ENCODE measurements at places on chromosomes 5 and 9.
A peak's percentile ranks its signal among the peaks of the same experiment; 100 is the strongest.

GRCh38 chr5:33713136-33713765 lies 178.5 kb downstream of the ADAMTS12 start:
- DNase-seq = no peak

GRCh38 chr9:2017331-2018161 lies 2.4 kb downstream of the SMARCA2 start:
- peak; percentile 77 for DNase-seq

DNA sequence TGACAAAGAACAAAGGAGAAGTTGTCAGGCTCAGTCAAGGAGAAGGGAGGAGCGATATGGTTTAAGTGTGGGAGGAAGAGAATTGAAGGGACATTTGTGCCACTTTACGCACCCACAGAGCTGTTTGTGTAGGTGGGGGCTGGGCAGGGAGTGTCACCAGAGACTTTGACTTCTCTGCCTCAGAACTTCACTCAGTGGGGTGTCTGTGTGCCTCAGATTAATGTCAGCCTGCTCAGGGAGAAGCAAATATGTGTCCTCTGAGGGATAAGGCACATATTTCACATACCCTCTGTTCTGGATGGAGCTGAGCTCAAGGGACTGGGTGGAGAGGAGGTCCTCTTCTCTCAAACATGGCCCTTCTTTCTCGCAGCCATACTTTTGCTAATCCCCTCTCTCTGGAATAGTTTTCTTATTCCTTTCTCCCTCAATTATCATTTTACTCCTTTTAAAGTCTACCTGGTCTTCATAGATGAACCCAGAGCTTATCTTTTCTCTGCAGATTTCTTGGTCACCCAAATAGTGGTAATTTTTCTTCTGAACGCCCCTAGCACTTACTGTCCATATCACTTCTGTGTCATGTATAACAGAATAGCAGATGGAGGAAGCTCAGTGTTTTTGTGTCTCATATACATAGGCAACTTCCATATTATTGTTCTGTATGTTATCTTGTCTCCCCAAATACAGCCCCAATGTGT lies 77.0 kb downstream of the IQGAP2 start:
- DNase-seq = no peak

GRCh38 chr5:61732369-61732768 lies 400.3 kb downstream of the ZSWIM6 start:
- peak; percentile 4 for DNase-seq

GRCh38 chr5:150670948-150671310 lies 9.9 kb downstream of the MYOZ3 start:
- no peak for DNase-seq

GRCh38 chr9:6590772-6591384 lies 54.7 kb downstream of the GLDC start:
- DNase-seq = no peak

- DNase-seq = no peak
Observed at GRCh38 chr5:21574961-21575360, 1278.2 kb downstream of the CDH12 start.

GRCh38 chr9:105198865-105199264 lies 45.6 kb upstream of the SLC44A1 start:
- DNase-seq = no peak

GRCh38 chr9:126745574-126746411 lies 59.0 kb upstream of the ZBTB43 start:
- no peak for DNase-seq

DNA sequence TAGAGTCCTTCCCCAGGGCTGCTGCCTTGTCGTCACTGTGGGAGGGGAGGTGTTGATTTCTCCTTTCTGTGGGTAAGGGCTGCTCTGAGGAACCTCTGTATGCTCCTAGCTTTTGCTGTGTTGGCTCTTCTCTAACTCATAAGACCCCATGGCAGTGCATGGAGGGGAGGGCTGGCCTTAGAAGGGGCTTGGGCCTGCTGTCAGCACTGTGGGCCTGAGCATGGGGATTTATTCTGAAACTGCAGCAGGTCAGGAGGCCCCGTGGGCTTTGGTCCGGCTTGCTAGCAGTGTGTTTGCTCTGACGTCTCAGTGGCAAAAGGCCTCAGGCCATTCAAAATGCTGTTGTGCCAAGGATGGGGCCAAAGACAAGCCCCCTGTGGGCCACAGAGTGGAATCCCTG lies 6.8 kb downstream of the FGF18 start:
- DNase-seq = no peak

DNA sequence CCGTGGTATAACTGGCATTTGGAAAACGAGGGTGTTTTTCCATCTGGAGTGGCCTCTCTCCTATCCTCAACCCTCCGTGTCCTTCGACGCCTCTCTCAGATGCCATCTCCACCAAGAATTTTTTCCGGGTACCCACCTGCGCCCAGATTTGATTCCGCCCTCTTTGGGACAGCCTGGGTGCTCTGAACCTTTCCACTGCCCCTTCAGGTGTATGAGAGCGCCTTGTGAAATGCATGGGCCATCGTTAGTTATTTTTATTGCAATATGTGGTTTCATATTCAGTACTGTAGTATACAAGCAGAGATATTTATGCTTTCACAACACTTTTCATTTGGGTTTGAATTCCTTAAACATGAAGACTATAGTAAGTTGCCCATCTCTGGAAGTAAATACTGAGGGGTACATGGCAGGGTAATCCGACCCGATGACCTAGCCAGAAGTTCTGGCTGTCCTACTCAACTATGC lies 78.2 kb upstream of the IFNE start:
- no peak for DNase-seq

DNA sequence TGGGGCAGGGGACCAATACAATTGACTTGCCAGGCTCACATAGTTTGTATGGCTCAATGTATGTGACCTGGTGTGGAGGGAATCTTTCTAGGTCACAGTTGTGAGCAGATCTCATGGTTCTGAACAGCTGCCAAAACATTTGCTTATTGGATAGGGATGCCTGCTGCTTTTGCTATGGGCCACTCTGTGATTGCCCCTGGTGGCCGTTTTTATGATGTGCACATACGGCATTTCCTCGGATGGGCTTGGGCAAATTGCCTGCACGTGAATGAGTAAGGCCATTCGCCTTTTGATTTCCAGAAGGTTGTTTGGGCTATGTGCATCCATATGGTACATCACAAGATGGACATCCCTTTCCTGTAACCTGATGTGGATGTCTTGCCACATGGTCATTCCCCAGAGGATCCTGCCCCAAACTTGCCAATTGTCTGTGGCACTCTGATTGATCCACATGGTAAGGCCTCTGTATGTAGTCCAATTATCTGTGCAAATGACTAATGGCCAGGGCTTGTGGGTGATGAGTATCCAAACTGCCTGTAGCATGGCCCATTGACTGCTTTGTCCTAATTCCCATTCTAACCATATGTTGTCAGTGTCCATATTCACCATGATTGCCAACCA lies 10.7 kb upstream of the SLC22A4 start:
- DNase-seq = peak; percentile 41

GRCh38 chr5:146376821-146377220 lies 38.2 kb downstream of the POU4F3 start:
- DNase-seq = no peak

GRCh38 chr9:99855467-99856176 lies 33.9 kb downstream of the NR4A3 start:
- DNase-seq = no peak

- DNase-seq = no peak
Observed at GRCh38 chr5:175853573-175854230, 17.7 kb upstream of the CPLX2 start.

DNA sequence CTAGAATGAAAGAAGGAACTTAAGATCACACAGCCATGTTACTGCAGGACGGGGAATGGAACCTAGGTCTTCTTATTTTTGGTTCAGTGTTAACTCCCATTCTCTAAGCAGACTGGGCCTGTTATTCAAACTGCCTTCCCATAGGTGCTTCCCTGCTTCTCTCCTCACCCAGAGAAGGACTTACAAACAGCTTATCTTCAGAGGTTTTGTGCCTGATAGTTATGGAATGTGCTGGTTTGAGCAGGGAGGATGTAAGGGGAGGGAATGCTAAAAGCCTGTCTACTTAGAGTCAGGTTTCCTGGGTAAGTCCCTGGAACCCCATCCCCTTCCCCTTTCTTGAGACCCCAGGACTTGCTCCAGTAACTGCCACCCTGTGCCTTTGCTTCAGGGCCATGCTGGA lies 4.2 kb upstream of the PSMD5 start:
- DNase-seq = no peak

- peak; percentile 82 for DNase-seq
Observed at GRCh38 chr5:147479949-147480348, 29.9 kb downstream of the DPYSL3 start.

DNA sequence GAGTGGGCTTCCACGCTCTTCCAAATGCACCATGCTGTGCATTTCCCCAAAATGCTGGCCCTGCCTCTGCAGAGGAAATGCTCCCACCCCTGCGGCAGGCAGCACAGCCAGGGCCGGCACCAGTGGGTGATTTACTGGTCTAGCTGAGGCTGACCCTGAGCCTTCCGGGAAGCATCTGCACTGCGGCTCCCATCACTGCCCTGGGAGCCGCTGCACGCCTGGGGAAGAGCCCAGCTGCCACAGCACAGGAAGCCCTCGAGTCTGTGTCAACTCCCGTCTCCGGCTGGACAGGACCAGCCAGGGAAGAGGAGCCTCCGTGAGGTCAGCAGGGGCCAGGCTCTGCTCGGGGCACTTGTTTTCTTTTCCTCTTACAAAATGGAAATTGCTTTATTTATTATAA lies 25.1 kb upstream of the EEIG1 start:
- DNase-seq = peak; percentile 53

- peak; percentile 63 for DNase-seq
Observed at GRCh38 chr9:115144706-115145105, 26.7 kb upstream of the TNC start.

- no peak for DNase-seq
Observed at GRCh38 chr9:117400171-117400570, 14.7 kb downstream of the ASTN2 start.

GRCh38 chr9:95082401-95083084 lies 235.0 kb downstream of the FANCC start:
- DNase-seq = no peak

DNA sequence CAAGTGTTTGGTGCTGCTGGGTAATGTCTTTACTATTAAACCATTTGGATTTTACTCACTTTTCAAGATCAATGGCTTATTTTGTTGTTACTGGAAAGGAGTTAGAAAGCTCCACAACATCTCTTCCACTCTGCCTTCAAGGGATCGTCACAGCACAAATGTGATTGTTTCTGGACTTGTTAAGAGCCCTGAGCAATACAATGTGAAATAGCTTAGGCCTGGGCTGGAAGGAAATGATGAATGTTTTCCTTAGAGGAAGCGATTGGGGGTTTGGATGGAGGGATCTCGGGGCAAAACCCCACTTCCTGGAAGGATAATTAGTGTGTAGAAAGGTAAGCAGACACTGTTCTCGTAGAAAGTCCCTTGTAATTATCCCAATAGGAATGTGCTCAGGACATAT lies 59.3 kb upstream of the MYO10 start:
- peak; percentile 41 for DNase-seq

- no peak for DNase-seq
Observed at GRCh38 chr5:135568923-135569360, 9.8 kb downstream of the CXCL14 start.

DNA sequence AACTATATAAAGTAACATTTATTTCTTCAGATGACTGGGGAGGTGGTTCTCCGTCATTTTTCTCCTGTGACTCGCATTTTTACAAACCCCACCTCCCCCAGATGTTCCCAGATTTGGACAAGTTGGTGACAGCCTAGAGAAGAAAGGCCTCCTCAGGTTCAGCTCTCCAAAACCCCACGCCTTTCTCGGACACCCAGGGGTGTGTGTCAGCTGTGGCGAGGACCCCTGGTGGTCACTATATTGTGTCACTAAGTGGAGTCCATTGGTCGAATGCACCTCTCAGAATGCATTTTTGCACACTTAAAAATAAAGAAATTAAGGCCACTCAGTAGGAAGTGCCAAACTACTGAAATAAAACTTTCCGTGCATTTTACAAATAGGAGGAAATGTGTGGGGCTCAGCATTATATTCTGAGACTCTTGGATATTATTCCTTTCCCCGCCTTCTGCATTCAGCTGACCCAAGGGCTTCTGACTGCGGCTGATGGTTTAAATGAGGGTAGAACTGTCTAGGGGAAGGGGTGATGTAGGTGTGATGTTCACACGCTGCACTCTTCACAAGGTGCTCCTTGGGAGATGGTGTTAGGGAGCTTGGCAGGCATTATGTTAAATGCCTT lies 47.6 kb downstream of the ACO1 start:
- DNase-seq = peak; percentile 66

DNA sequence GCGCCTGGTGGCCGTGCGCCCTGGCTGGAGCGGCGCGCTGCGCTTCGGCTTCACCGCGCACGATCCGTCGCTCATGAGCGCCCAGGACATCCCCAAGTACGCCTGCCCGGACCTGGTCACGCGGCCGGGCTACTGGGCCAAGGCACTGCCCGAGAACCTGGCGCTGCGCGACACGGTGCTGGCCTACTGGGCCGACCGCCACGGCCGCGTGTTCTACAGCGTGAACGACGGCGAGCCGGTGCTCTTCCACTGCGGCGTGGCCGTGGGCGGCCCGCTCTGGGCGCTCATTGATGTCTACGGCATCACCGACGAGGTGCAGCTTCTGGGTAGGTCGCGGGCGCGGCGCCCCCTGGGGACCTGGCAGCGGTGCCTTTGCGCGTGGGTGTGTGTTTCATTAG lies 28.9 kb downstream of the NEURL1B start:
- DNase-seq = no peak

DNA sequence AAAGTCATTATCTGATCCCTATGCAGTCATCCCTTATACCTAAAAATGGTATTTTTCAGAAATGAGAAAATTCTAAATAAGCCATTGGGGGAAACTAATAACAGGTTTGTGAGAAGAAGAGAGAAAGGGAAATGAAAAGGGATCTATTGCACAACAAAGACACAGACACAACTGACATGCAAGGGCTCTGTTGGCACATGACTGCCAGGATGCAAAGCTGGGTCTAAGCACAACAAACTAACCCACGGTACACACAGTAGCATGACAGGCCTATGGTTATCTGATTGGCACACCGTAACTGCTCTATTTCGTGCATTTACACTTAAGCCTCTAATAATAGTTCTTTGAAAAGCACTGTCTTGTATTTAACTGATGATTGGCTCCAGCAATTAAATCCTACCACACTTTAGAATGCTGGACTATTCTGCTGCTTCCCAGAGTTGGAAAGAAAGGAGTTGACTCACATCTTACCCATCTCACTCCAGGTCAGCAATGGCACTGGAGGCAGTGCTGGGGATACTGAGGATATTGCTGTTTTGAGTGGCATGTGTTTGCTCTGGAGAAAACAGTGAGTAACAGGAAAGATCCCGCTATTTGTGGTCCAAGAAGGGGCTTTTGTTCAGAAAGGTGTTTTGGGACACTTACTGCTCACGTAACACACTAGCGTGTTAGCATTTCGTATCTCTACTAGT lies 328.3 kb downstream of the GLIS3 start:
- peak; percentile 90 for DNase-seq
